ENCODE measurements at places on chromosomes 2 and 18.

DNA sequence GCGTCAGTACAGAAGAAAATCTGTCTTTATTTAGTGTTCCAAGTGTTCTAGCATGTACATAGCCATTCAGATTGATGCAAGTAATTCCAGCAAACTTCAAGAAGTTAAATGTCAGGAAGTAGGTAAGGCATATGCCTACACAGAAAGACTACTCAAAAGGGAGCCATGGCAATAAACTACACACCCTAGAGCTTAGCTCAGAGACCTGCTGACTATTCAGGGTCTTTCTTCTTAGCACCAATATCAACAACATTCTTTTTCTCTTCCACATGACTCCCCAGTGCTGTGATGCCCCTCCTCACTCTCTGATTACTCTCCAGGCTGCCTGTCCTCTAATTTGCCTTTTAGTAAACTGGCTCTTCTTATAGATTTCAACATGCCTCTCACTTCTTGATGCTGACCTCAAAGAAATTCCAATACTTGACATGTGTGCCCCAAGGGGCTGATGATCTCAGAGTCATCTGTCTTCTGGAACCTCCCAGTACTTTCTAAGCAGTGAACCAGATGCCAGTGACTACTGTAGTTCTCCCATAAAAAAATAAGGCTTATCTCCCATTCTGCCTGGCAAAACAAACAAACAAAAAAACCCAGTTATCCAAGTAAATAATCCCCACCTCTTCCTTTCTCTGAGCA, 909.2 kb upstream of the FANCL start:
- DNase-seq, result no peak

DNA sequence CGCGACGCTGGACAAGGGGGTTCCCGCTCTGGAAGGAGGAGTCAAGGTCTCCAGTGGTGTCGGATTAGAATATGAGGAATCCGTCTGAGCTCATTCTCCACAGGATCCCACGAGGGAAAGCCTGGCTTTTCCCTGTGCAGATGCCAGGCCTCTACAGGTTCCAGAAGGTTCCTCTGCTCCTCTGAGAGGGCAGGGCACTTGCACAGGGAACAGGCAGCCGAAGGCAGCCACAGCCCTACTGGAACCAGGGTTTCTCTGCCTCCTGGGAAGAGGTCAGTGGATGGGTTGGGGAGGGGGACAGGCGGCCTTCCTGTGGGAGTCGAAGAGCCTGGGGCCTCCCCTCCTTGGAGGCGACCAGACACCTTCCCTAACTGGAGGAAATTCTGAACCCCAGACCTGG, 1.7 kb upstream of the AQP12A start:
- DNase-seq, result no peak

GRCh38 chr2:12821656-12822055, 104.9 kb downstream of the TRIB2 start:
- no peak for DNase-seq

DNA sequence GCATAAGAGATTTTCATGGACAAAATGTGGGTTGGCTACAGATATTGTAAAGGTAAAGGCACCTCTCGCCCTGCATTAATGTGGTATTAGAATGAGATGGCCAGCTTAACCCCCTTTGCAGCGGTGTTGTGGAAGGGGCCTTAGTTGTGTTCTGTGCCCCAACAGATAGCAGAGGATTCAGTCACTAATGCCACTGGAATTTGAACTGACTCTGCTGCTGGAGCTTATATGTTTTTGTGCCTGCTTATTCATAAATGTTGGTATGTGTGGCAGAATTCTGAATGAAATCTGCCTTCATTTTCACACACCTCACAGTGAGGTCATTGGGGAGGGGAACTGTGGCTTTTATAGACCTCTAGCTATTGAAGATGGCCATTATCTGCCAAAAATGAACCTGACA, 90.7 kb upstream of the ITGA6 start:
- DNase-seq, result no peak

- no peak for DNase-seq
Observed at GRCh38 chr18:55582325-55582724, 5.7 kb downstream of the TCF4 start.
